ENCODE measurements at places on chromosomes 2 and 18.
A peak's percentile ranks its signal among the peaks of the same experiment; 100 is the strongest.

- no peak for DNase-seq
Measured at GRCh38 chr18:58654896-58655614, 16.2 kb upstream of the MALT1 start.

- DNase-seq = no peak
Measured at GRCh38 chr2:233489143-233489542, 77.4 kb downstream of the USP40 start.

- no peak for DNase-seq
Measured at GRCh38 chr2:30288561-30288960, 57.2 kb downstream of the LBH start.

DNA sequence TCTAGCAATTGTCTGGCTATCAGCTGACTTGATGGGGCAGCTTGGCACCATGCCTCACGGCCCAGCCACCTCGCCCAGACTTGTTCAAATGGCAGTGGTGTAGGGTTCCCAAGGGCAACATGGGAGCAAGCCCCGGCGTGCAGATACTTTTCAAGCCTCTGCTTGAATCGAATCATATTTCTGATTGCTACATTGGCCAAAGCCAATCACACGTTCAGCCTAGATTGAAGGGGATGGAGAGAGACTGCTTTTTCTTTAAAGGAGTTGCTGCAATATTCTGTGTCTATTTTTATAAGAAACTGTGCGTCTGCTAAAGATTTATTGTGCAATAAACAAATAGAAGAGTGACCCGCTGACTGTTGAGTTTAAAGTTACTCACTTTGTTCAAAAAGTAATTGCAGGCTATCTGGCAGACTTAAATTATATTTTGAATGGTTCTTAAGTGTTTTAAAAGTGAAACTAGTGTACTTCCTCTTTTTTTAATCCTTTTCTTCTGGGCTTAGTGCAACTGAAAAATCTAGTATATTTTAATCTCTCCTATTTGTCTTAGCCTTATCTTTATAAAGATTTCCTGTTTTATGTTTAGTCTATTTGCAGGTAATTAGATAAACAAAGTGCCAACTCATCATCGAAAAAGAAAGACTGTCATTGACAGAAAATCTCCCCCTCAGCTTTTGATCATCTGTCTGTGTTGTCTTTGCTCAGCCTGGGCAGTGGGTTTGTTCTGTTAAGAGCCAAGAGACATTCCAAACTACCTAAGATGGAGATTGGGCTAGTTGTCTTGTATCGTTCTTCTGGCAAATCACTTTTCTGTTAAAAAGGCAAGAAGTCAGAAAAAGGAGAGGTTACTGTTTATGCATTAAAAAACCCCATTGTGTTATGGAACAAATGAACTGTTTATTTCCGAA lies 156.1 kb downstream of the TPGS2 start:
- DNase-seq = no peak

- DNase-seq = no peak
Measured at GRCh38 chr2:221085341-221085900, 486.7 kb downstream of the EPHA4 start.

- DNase-seq = no peak
Measured at GRCh38 chr18:8858888-8859511, 153.6 kb downstream of the MTCL1 start.

- no peak for DNase-seq
Measured at GRCh38 chr2:69902213-69902922, 8.6 kb downstream of the SNRNP27 start.

DNA sequence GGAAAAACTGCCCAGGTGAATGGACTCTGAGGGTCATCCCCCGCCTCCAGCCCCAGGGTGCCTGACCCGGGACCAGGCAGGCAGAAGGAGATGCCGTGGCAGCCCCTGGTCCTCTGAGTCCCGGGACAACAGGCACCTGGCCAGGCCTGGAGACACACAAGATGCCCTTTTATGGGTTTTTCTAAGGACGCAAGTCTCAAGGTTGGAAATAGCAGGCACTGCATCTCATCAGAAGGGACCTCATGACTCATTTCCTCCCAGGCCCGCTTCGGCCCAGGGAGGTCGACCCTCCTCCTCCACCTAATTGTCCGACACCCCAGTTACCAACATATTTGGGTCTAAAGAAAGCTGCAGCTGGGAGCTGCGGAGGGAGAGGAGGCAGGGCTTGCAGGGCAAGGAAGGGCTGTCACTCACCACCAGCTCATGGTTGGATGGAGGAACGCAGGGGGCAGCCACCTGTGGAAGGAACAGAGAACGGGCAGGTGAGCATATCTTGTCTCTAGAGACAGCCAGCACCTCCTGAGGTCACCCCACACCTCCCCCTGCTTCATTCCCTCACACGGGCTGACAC lies 82.9 kb downstream of the TNS1 start:
- no peak for DNase-seq

GRCh38 chr2:96859099-96859649 lies 1.4 kb upstream of the ANKRD39 start:
- no peak for DNase-seq

DNA sequence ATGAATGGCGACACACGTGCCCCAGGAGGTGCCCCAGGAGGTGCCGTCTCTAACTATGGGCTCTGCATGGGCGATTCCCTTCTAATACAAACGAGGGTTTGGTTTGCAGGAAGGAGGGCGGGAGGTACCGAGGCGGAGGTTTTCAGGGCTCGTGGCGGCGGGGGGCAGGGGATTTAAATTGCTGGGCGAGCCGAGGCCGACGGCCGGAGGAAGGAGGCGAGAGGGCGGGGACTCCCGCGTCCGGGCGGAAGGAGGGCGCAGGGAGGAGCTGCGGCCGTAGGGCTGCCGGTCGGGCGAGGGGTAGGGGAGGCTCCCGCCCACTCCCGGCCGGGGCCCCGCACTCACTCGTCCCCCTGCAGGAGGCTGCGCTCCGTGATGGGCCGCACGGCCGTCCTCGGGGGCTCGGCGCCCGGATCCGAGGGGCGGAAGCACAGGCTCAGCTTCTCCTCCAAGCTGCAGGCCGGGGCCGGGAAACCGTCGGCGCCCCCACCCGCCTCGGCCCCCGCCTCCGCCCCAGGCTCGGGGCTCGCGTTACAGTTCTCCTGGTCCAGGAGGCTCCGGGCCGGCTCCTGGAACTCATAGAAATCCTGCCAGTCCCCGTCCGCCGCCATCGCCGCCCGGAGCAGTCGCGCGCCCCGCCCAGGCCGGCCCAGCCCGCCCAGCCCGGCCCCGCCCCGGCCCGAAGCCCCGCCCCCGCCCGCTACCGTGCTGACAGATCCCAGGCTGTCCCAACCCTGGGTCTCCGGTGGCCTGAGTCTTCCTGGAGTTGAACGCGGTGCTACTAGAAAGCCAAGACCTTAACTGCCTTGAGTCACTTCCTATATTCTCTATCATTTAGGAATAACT lies at the start of gene FEZ2:
FEZ2 (minus strand) TSS at position 637 of the 846 bp plus-strand sequence; CDS start at position 611, 26 bp downstream.
- peak; percentile 92 for DNase-seq

DNA sequence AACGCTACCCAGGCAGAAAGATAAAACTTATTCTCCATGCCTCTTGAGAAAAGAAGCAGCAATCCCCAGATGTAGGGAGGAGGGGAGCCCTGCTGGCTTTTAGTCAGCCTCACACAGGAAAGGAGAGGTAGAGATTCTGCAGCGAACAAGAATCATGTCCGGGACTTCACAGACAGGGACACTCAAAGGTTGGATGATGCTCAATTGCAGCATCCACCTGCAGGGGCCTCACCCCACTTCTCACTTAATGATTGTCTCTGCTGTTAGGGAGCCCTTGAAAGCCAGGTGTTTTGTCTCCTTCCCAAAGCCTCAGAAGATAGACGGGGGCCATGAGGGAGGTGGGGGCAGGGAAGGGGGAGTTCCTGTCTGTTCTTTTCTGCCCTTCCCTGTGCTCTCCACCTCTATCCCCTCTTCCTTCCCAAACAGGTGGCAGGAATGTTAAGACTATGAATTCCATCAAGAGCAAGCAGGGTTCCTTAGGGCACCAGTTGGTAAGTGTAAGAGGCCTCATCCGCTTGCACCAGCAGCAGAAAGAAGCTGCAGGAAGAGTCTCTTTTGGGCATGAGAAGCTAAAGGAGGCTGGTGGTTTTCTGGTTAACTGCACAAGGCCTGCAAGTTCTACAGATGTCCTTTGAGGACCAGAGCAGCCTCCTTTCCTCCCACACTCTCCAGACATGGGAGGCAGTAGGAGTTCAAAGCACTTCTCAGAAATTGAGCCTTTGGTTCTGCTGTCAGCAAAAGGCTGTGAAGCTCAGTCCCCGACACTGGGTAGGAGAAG lies 154.7 kb upstream of the TNP1 start:
- DNase-seq = no peak

GRCh38 chr2:64641599-64641998 lies 12.1 kb downstream of the SERTAD2 start:
- DNase-seq = no peak

GRCh38 chr2:150410809-150411208 lies 76.7 kb downstream of the RND3 start:
- DNase-seq = no peak

GRCh38 chr18:57775937-57776336 lies 27.2 kb downstream of the ATP8B1 start:
- no peak for DNase-seq

DNA sequence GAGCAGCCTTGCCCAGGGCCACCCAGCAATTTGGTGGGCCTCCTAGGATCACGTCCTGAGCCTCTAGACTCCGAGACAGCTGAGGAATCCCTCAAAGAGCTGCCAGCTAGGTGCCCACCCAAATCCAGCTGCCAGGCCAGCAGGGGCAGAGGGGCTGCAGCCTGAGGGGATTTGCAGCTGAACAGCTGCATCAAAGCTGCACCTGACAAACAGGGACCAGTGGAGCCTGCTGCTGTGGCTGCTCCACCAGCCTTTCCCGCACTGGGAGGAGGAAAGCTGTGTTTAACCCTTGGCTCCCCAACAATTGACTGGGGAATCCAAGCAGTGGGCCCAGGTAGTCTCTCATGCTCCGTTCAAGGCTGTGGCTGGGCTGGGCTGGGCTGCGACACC lies 8.2 kb downstream of the ADRA2B start:
- no peak for DNase-seq

DNA sequence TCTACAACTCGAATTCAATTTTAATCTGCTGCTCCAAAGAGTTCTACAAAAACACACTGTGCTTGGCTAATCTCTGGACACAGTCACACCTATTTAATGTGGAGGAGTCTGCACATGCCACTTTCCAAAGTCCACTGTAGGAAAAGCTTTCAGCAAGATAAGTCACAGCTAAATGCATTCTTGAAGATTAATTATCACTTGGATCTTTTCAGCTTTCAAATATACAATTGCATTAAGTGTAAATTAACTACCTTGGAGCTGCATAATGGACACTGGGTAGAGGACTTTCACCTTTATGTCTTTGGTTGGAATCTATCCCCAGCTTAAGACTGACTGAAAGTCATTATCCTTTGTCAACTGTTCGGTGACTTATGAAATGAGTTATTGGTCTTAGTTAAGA lies 565.1 kb downstream of the PIK3C3 start:
- no peak for DNase-seq

DNA sequence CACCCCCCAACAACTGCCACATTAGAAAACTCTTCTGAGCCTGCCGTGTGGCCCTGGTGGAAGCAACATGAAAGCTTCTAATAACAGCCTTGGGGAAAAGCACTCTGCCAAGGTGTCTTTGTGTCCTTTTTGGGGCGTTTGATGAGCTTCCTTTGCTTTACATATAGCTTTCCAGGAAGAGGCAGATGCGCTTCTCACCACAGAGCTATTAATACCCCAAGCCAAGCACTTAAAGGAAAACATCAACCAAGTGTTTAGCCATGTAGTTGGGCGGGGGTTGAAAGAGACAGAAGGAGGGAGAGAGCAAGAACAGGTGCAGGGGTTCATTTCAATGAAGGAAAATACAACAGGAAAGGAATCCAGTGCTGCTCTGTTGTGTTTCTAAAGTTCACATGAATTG lies 176.1 kb downstream of the VAPA start:
- no peak for DNase-seq

DNA sequence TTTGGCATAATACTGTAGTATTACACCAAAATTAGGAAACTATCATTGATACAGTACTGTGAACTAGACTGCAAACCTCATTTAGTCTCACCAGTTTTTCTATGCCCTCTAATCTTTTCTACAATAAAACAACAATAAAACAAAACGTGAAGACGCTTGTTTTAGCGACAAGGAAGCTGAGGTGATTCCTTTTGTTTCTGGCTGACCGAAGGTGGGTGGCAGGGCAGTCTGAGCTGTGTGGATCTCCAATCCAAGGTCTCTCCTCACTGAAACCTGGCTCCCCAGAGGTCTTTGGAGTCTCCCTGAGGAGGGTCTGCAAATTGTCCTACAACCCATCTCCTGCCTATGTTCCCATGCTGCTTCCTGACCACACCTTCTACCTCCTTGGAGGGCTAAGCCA lies 59.3 kb downstream of the ARMC9 start:
- no peak for DNase-seq

DNA sequence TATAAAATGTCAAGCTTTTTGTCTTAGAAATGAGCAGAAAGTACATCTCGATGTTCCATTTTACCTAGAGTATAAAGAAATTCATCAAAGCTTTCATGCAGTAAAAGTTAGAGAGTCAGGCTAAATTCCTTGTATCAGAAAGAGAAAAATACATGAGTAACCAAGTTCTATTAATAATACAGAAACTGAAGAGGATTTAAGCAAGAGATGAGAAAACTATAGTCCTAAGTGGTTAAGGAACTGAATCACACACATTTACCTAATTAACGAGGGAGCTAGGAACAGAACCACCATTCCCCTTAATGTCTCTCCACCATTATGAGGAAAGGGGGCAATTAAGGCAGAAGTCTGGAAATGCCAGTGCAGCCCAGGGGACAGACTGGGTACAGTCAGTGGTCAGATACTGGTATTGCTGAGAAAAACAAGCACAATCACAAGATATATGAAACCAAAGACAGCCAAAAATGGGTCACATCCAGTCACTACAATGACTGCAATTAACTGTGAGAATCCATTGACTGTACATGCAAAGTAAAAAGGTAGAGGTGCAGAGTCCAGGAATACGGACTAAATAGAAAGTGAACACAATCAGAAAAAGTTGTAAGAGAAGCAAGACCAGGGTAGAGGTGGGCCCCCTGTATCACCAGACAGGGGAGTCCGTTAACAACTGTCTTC lies 23.9 kb downstream of the MAP4K3 start:
- no peak for DNase-seq

DNA sequence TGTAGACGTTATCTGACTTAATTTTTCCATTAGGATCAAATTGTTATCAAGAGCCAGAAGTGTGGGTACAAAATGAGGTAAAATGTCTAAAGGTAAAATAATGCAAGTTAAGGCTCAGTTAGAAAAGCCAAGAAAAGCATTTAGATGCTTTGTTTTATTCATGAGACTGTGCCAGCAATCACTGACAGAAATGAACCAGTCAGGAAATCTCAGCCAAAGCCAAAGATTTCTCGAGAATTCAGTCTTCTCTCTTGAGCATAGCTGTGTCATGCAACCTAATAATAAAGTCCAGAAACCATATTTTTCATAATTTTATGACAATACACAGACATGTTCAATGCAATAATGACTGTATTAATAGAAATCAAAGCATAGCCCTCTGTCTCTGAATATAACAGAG lies 43.5 kb upstream of the ZNF397 start:
- no peak for DNase-seq

DNA sequence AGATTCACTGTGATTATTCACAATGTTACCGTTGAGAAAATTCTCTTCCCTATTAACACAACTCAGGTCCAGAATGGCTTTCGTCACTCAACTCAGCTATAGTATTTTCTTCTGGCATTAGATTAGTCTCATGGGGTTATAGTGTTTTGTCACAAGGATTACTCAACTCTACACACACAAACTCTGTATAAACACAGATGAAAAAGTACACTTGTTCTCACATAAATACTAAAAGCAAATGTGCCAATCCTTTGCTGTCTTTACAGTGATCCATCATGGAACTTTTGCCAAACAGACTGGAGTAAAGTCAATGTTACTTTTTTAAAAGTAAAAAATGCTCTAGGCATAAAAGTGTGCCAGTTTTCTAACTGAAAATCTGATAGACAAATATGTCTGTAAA lies 267.6 kb downstream of the RBM43 start:
- DNase-seq = no peak
